ENCODE measurements at places on chromosomes 1 and 21. TPM values are rescaled to one million over a fixed set of nuclear protein-coding genes. Genes with fewer than 3 reads are reported as not detected.

DNA sequence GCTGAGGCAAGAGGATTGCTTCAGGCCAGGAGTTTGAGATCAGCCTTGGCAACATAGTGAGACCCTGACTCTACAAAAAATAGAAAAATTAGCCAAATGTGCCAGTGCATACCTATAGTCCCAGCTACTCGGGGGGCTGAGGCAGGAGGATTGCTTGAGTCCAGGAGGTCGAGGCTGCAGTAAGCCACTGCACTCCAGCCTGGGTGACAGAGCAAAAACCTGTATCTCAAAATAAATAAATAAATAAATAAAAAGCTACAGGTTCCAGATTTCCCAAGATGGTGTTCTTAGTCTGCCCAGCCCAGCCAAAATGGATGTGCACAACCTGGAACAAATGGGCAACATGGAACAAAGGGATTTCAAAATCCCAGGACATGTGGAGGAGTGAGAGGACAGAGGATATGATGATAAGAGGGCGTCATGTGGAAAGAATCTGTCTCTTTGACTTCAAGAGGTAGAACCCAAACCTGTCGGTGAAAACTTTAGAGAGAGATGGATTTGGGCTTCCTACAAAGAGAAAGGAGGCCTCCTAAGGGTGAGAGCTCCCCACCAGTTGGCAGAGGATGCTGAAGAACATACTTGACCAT is 3.2 kb downstream of the EDARADD start:
- no peak overlapping the region for H3K4me3 ChIP-seq
- H3K4me1 ChIP-seq: peaks cover 22% of the 10 kb centered on the region
- no peak overlapping the region for H3K27ac ChIP-seq

GRCh38 chr1:10825592-10825991 is 29.1 kb upstream of the CASZ1 start:
- no peak for DNase-seq
- H3K4me3 ChIP-seq: no peak overlapping the region
- H3K27ac ChIP-seq: no peak overlapping the region
- peaks cover 8% of the 10 kb centered on the region for H3K4me1 ChIP-seq

DNA sequence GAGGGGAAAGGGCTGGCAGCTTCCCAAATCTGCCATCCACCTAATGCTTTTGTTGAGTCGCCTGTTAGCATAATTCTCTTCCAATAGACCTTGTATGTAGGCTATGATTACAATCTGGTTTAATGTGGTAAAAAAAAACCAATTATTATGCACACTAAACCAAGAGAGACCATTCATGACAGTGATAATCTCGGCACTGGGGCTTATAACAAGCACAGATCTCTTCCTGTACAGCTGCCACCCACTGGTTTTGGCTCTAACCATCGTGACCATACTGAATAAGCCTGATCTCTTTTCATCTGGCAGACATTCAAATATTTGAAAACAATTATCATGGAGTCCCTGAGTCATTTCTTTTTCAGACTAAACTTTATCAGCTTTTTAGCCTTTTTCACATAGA is 12.0 kb upstream of the SYT14 start:
- no peaks in the 10 kb centered on the region for H3K4me1 ChIP-seq
- no peak overlapping the region for H3K27ac ChIP-seq
- no peak for DNase-seq
- no peak overlapping the region for H3K4me3 ChIP-seq
- H3K36me3 ChIP-seq: no peaks in the 10 kb centered on the region

- no peak for DNase-seq
- no peak overlapping the region for H3K4me3 ChIP-seq
- H3K36me3 ChIP-seq: no peaks in the 10 kb centered on the region
- H3K27me3 ChIP-seq: peaks cover 14% of the 10 kb centered on the region
Observed at GRCh38 chr1:8910331-8910730, 31.8 kb upstream of the ENO1 start.

GRCh38 chr1:60935599-60936110 is 146.7 kb upstream of the NFIA start:
- no peak overlapping the region for H3K27ac ChIP-seq
- H3K4me1 ChIP-seq: no peaks in the 10 kb centered on the region
- no peak for DNase-seq

GRCh38 chr21:14620152-14620551 is 74.0 kb upstream of the SAMSN1 start:
- no peaks in the 10 kb centered on the region for H3K36me3 ChIP-seq
- no peaks in the 10 kb centered on the region for H3K27me3 ChIP-seq
- no peak overlapping the region for H3K4me3 ChIP-seq

DNA sequence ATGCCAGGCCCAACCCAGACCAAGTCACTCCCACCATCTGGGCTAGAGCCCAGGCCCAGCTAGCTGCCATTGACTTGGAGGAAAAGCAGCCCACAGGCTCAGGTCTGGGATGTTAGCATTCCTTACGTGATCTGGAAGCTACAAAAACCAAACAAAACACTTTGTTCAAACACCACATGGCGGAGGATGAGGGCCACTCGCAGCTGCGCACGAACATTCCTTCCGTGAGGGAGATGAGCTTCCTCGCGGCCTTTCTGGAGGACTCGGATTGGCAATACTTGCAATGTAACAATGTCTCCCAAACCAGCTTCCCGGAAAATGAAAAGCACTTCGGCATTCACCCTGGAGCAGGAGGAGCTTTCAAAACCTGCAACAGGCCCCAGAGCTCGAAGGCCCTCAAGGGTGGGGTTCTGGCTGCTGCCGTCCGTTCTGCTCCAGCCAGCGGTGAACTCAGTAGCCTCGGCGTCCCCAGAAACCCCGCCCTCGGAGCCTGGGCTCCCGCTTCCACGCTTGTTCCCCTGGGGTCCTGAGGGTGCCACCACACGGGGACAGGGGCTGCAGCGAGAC is 40.5 kb downstream of the COL6A1 start:
- no peaks in the 10 kb centered on the region for H3K27me3 ChIP-seq
- H3K27ac ChIP-seq: no peak overlapping the region
- H3K4me1 ChIP-seq: peaks cover 13% of the 10 kb centered on the region

GRCh38 chr21:38123626-38124025 is 133.2 kb upstream of the KCNJ15 start:
- H3K4me3 ChIP-seq: no peak overlapping the region
- H3K36me3 ChIP-seq: peaks cover 56% of the 10 kb centered on the region
- DNase-seq: no peak

- no peak overlapping the region for H3K4me3 ChIP-seq
- H3K36me3 ChIP-seq: no peaks in the 10 kb centered on the region
Observed at GRCh38 chr21:20108016-20108415, 890.2 kb upstream of the NCAM2 start.

- H3K4me1 ChIP-seq: no peaks in the 10 kb centered on the region
- DNase-seq: no peak
- H3K36me3 ChIP-seq: no peaks in the 10 kb centered on the region
- no peak overlapping the region for H3K27ac ChIP-seq
- H3K27me3 ChIP-seq: no peaks in the 10 kb centered on the region
Observed at GRCh38 chr1:221775206-221775605, 33.3 kb upstream of the DUSP10 start.

DNA sequence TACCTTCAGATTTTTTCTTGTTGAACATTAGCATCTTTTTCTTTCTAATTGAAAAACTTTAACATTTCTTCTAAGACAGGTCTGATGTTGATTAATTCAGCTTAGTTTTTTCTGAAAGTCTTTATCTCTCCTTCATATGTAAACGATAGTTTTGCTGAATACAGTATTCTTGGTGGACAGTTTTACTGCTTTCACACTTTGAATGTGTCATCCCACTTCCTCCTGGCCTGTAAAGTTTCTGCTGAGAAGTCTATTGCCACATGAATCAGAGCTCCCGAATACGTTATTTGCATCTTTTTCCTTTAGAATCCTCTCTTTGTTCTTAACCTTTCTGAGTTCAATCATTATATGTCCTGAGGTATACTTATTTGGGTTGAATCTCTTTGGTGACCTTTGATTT is 344.2 kb downstream of the OLFM3 start:
- no peak overlapping the region for H3K27ac ChIP-seq
- no peaks in the 10 kb centered on the region for H3K27me3 ChIP-seq
- no peaks in the 10 kb centered on the region for H3K4me1 ChIP-seq
- DNase-seq: no peak
- no peaks in the 10 kb centered on the region for H3K36me3 ChIP-seq
- no peak overlapping the region for H3K4me3 ChIP-seq

- no peak overlapping the region for H3K4me3 ChIP-seq
- DNase-seq: no peak
- peaks cover 16% of the 10 kb centered on the region for H3K27me3 ChIP-seq
- H3K4me1 ChIP-seq: peaks cover 35% of the 10 kb centered on the region
Observed at GRCh38 chr1:90720145-90720636, 3.1 kb upstream of the BARHL2 start.

GRCh38 chr21:44492567-44493385 is 37.5 kb downstream of the LRRC3 start:
- H3K27ac ChIP-seq: no peak overlapping the region
- no peaks in the 10 kb centered on the region for H3K36me3 ChIP-seq
- H3K27me3 ChIP-seq: peaks cover 70% of the 10 kb centered on the region
- DNase-seq: no peak
- H3K4me3 ChIP-seq: no peak overlapping the region

DNA sequence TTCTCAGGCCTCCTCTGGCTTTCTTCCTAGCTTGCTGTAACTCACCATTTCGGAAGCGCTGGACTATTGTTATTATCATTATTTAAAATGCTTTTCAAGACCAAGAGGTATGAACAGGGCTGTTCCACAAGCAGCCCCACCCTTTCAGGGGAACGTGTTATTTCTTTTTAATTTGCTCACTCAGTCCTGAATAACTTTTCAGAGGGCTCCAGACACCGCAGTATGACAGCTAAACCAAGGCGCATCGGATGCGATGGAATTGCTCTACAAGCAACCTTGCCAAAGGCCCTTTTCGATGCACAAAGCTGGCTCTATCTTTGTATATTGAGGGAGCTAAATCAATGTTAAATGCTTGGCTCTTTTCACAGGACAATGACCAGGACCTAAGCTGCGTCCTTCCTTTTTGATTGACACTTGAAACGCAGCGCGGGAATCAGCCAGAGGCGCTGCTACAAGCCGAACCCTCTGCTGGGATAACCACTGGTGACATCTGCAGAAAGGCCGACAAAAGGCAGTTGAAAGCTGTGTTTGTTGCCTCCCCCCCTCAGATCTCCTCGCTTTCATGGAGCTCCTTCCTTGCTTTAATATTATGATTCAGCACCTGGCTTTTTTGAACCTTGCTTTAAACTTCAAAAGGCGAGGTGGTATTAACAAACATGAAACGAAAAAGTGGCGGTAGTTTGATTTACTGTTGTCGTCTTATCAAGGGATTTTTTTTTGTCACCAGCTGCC is 204.7 kb upstream of the PROX1 start:
- no peak overlapping the region for H3K4me3 ChIP-seq
- no peak overlapping the region for H3K27ac ChIP-seq
- no peak for DNase-seq

- no peak overlapping the region for H3K4me3 ChIP-seq
- H3K4me1 ChIP-seq: no peaks in the 10 kb centered on the region
- no peaks in the 10 kb centered on the region for H3K36me3 ChIP-seq
- no peak overlapping the region for H3K27ac ChIP-seq
- peaks cover 10% of the 10 kb centered on the region for H3K27me3 ChIP-seq
Observed at GRCh38 chr1:30707412-30708360, 15.7 kb downstream of the MATN1 start.

- no peak overlapping the region for H3K4me3 ChIP-seq
- DNase-seq: no peak
- no peaks in the 10 kb centered on the region for H3K27me3 ChIP-seq
- H3K36me3 ChIP-seq: peaks cover 25% of the 10 kb centered on the region
- H3K4me1 ChIP-seq: no peaks in the 10 kb centered on the region
Observed at GRCh38 chr1:16605213-16605525, 8.2 kb downstream of the NBPF1 start.

LHX8 gene
- not detected for total RNA-seq

KCNN3 gene
- total RNA-seq: 0.04 TPM

FAM72A gene
- 28.2 TPM for total RNA-seq

IL20 gene
- not detected for total RNA-seq

PLD5 gene
- not detected for total RNA-seq

ZFP69B gene
- 9.5 TPM for total RNA-seq

MTARC1 gene
- total RNA-seq: 0.11 TPM

HYI gene
- 2.2 TPM for total RNA-seq

NBPF4 gene
- total RNA-seq: 6.6 TPM

FMOD gene
- total RNA-seq: 0.13 TPM

Measured in K562 (cell line).